ENCODE measurements at places on chromosomes 1 and 21.

DNA sequence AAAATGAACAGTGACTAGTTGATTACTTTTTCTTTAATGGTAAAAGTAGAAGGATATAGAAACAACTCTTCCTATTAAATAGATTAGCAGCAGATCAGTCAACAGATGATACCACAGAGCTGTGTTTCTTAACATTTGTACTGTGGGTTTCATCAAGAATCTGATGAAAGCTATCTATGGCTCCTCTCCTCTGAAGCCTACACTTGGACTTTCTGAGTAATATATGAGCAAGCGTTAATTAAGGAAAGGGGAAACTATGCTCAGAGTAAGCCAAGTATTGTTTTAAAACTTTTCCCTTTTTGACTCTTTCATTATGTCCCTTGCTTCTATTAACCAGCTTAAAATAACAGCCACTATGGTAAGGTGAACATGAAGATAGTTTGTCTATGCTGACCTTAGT is 10.8 kb downstream of the ARID4B start:
- DNase-seq: no peak

GRCh38 chr1:168514455-168514854 is 29.3 kb downstream of the XCL2 start:
- DNase-seq: no peak

DNA sequence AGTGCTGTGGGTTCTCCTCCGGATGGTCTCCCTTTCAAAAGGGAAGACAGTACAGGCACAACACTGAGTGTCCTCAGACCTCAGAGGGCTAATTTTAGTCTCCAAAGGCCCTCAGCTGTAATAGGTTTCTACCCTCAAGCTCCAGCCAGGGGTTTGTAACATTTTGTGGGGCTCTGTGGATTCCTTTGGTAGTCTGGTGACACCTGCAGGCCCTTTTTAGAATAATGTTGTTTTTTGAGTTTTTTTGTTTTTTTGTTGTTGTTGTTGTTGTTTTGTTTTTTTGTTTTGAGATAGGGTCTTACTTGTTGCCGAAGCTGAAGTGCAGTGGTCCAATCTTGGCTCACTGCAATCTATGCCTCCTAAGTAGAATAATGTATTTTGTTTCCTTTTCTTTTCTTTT is 15.0 kb upstream of the TMEM201 start:
- no peak for DNase-seq

DNA sequence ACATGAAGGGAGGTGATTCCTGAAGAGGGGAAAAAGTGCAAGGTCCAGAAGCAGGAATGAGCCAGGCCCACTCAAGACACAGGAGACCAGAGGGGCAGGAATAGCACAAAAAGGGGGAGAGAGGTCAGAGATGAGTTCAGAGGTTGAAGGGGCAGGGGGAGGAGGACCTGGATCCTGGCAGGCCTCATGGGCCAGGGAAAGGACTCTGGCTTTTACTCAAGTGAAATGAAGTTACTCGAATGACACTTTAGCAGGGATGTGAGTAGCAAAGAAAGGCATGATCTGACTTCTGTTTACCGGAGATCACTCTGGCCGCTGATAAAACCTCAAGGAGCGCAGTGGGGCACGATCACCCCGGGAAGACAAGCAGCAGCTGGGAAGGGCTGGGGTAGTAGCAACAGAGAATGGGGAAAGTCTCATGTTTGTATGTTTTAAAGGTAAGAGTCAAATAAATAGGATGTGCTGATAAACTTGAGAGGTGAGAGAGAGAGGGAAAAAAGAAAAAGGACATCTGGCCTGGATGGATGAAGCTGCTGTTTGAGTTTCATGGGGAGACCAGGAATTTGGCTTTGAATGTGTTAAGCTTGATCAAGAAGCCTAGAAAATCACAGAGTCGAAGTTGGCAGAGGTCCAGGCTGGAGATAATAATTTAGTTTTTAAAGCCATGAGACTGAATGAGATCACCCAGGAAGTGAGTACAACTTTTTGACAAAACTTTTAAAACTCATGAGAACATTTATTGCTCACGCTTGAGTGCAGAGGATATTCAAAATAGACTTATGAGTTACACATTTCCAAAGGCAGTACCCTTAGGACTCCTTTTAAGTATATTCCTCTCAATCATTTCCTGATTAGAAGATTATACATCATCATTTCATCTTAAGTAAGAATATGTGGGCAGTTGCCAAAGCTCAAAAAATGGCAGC is 156.0 kb downstream of the RERE start:
- DNase-seq: no peak

- no peak for DNase-seq
Observed at GRCh38 chr1:31977385-31978131, 36.1 kb upstream of the KHDRBS1 start.

DNA sequence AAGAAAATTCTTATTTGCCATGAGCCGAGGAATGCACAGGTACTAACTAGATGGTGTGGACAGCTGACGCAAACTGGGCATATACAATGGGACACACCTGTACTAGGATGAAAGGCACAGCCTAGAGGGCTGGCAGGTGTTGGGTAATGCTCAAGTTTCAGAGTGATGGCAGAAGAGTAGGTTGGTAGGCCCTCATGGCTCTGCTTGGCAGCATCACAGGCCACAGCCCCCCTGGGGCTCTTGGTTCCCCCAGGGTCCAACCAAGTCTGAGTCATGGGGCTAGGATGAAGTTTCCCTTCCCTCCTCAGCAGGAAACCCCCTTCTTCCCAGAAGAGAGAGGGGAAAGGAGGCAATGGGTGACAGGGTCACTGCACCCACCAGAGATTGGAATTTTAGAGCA is 35.2 kb downstream of the SPEN start:
- no peak for DNase-seq

DNA sequence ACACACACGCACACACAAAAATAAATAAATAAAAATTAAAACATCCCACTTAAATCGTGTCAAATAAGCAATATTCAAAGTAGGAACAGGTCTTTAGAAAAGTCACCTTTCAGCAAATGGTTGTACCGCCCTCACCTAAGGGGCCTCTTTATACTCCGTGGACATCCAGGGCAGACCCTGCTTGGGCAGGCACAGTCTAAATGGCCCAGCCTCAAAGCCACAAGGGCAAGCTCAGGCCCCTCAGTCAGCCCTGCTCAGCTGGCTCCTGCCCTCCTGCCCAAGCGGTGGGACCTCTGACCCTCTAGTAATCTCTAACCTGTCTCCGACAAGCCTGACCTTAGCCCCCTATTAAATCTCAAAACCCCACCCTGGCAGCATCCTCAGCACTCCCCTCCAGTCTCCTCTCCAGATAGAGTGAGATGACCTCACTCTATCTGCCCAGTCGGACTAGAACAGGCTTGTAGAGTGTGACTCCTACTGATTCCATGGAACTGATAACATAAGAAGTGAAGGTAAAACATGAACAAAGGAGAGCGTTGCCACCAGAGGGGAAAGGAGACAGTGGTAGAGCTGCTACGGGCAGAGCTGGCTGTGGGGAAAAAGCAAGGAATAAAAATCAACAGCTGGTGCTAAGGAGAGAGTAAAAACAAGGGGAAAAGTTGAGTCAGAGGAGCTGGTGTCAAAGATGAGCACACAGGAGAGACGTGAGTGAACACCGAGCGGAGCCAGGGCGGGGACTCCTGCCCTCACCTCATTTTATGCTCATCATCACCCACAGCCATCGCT is 36.0 kb downstream of the SIPA1L2 start:
- no peak for DNase-seq

DNA sequence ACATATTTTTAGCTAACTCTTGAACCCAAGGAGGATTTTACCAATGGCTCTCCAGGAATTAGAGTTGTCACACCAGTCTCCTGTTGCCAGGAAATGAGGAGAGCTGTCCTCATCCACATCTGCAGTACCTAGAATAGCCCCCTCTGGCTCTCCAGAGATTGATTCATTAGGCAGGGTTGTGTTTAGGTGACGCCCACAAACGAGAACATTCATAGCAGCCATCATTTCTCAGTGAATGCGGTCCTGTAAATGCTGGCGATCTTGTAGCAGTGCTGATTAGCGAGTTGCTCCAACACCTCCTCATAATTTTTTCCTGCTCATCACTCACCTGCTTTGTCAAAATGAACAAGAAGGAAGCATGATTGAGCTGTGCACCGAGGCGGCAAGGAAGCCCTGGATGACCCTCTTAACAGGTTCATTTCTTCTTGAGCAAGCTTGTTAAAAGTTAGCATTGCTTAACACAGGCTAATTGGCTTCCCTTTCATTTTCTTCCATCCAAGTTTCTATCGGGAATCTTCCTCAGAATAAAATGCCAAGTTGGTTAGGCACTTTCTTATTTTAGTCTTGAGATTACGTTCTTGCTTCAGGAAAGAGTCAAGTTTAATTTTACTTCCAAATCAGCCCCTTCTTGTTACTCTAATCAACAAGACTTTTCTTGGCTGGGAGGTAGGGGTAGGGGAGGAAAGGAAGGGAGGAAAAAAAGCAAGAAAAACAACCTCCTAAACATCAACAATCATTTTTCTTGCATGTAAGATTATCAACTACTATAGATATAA is 16.5 kb upstream of the KLHDC8A start:
- no peak for DNase-seq

GRCh38 chr1:45395051-45395450 is 54.8 kb upstream of the MUTYH start:
- no peak for DNase-seq

DNA sequence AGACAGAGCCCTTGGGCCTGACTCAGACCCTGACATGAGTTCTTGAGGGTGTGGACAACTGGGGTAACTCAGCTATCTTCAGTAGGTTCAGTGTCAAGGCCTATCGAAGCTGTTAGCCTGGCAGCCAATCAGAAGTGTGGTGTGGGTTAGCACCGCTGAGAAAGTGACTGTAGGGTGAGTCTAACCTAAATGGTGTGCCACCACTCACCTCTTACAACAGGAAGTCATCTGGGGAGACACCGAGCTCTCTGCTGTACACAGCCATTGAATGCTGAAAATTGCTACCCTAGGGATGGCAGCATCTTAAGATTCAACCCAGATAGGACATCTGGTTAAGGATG is 44.6 kb downstream of the RASSF5 start:
- DNase-seq: peak; percentile 52

- DNase-seq: no peak
Observed at GRCh38 chr1:29133861-29134694, 10.4 kb upstream of the TMEM200B start.

DNA sequence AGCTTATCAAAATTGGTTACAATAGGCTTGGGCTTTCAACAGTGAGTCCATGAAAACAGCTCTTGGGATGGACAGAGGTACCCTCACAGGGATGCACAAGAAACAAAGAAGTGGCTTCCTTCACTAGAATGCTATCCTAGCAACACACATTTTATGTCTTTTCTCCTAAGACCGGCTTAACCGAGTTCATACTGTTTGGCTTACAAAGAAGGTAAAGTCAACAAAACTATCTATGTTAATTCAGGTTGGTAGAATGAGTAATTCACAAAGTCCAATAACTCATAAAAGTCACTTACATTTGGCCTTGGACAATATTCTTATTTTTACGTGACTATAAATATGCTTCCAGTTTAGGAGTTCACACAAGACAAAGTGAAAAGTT is 9.0 kb downstream of the ERG start:
- no peak for DNase-seq

GRCh38 chr1:154351363-154352068 is 26.2 kb downstream of the ATP8B2 start:
- no peak for DNase-seq

DNA sequence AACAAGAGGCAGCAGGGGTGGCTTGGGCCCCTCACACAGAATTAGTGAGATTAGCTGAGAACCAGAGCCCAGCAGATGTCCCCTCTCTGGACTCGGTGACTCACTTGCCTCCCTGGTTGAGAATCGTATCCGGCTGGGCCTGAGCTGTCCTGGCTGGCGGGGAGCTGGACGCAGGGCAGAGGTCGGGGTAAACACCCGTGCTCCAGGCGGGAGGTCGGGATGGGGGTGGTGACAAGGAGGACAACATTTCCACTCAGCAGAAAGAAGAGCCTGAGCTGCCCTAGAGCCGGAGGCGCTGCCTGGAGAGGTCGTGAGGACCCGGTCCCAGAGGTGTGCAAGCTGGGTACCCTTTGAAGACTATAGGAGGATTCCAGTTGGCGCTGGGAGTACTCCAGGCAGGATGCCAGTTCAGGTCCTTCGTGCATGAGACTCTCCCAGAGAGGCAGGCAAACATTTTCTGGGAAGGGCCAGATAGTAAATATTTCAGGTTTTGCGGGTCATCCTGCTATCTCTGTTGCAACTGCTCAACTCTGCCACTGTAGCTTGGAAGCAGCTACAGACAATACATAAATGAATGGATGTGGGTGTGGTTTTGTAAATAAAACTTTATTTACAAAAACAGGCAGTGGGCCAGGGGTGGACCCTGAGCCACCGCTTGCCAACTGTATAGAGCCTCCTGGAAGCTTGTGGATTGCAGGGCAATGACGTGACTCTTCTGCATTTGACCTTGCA is 116.8 kb upstream of the WNT4 start:
- no peak for DNase-seq

DNA sequence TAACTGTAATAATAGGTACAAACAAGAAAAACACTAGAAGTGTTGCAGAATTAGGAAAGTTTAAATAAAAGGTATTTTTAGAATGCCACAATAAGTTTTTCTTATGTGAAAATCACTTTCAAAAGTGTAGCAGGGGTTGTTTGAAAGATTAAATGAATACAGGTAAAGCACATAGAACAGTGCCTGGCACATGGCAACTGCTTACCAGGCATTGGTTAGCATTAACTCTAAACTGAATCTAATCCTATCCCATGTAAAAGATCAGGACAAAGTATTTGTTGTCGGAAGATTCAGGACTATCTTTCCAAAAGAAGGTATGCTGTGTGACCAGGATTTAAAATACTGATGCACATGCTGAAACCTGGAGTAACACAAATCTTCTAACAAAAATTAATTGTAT is 3.3 kb downstream of the AKT3 start:
- no peak for DNase-seq

DNA sequence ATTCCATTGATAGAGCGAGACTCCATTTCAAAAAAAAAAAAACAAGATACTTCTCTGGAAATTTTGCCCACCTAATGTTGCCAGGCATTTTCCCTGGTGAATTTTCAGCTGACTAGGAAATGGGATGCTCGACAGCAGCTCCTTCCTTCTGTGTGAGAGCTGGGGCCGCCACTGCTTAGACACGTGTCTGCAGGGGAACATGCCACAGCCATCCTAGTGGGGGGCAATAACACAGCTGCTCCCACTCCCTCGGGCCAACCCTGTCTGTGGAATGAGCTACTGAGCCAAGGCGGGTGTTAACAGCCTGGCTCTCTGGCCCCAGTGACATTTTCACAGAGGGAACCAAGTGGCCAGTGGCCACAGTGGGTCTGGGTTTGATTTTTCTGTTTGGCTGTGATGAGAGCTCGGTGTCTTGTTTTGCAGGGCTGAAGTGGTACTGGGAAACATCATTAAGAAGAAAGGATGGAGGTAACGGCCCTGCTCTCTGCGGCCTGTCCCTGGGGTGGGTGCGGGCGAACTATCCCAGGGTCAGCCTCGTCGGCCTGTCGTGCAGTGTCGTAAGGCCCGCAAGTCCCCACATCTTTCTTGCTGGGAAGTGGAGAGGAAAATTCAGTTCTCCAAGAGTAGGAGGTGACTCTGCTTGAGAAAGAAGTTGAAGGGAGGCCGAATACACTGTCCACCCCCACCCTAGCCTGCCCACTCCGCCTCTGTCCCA is 39.2 kb downstream of the KCNAB2 start:
- DNase-seq: no peak

DNA sequence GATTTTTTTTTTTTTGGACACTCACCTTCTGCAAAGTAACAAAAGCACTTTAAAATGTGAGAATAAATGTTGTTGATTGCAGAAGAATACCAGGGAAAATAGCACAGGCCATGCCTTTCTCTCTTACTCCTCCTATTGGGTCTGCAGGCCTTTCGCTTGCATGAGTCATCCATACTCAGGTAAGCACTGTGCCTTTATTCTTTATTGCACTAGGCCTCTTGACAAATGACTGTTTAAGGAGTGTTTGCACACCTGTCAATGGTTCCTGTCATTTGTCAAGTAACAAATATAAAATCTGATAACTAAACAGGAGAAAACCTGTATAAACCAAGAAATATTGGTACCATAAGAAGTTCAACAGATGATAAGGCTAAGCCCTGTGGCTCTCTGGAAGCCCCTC is 106.5 kb downstream of the RGS7 start:
- DNase-seq: no peak
